ENCODE measurements at places on chromosomes 2 and 18. TPM values are rescaled to one million over a fixed set of nuclear protein-coding genes. Genes with fewer than 3 reads are reported as not detected.

- no peak for DNase-seq
- no peak overlapping the region for H3K4me3 ChIP-seq
- no peaks in the 10 kb centered on the region for H3K4me1 ChIP-seq
Measured at GRCh38 chr2:17059458-17059857, 393.8 kb upstream of the CYRIA start.

DNA sequence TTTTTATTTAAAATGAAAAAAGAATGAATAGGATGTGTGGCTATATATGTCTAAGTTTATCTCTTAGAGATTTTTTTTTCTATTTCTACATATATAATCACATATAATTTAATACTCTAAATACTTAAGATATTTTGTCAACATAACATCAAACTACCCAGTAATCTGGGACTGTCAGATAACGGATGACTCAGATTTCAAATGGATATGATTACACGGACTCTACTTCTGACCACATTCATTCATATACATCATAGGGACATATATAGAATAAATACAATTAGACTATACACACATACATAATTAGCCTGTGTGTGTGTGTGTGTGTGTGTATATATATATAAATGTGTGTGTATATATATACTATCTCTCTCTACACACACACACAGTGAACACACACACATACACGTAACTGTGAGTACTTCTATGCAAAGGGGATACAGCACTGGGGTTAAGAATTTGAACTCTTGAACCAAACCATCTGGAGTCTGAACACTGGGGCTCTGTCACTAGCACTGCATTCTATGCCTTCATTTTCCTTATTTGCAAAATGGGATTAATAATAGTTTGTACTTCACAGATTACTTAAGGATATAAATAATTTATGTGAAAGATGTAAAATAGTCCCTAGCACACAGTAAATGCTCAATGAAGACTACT is 59.5 kb downstream of the CHN1 start:
- no peak overlapping the region for H3K27ac ChIP-seq
- H3K4me3 ChIP-seq = no peak overlapping the region
- no peaks in the 10 kb centered on the region for H3K27me3 ChIP-seq
- DNase-seq = no peak
- H3K36me3 ChIP-seq = no peaks in the 10 kb centered on the region

- H3K27me3 ChIP-seq = no peaks in the 10 kb centered on the region
- H3K36me3 ChIP-seq = no peaks in the 10 kb centered on the region
- H3K4me1 ChIP-seq = peaks cover 81% of the 10 kb centered on the region
Measured at GRCh38 chr2:160402997-160403979, 90.3 kb downstream of the RBMS1 start.

DNA sequence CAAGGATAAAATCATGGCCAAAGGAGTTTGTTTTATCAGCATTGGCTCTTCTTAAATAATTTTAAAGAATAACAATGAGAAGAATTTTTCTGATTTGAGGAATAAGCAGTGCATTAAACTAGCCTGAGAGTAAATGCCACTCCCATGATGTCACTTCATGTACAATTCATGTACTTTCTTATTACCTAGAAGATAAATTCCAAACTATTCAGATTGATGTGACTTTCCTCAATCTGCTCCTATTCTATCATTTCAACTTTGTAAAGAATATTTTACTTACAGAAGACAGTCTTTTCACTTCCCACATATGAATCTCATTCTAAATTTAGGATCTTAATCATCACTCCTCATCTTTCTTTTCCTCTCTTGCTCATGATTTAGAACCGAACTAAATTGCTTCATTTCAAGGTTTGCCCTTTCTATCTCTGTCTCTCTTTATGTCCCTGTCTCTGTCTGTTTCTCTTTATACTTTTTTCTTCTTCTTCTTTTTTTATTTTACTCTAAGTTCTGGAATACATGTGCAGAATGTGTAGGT is 1142.0 kb upstream of the PIK3C3 start:
- no peaks in the 10 kb centered on the region for H3K27me3 ChIP-seq
- no peak overlapping the region for H3K27ac ChIP-seq
- no peak overlapping the region for H3K4me3 ChIP-seq
- no peaks in the 10 kb centered on the region for H3K36me3 ChIP-seq
- DNase-seq = no peak
- no peaks in the 10 kb centered on the region for H3K4me1 ChIP-seq

GRCh38 chr18:31647127-31647753 is 37.1 kb downstream of the B4GALT6 start:
- no peak for DNase-seq
- H3K27ac ChIP-seq = no peak overlapping the region
- H3K27me3 ChIP-seq = no peaks in the 10 kb centered on the region
- no peak overlapping the region for H3K4me3 ChIP-seq
- H3K36me3 ChIP-seq = no peaks in the 10 kb centered on the region

- no peak overlapping the region for H3K4me3 ChIP-seq
- H3K36me3 ChIP-seq = peaks cover 83% of the 10 kb centered on the region
- H3K4me1 ChIP-seq = peaks cover 5% of the 10 kb centered on the region
- no peaks in the 10 kb centered on the region for H3K27me3 ChIP-seq
Measured at GRCh38 chr2:238247841-238248453, 8.1 kb upstream of the HES6 start.

DNA sequence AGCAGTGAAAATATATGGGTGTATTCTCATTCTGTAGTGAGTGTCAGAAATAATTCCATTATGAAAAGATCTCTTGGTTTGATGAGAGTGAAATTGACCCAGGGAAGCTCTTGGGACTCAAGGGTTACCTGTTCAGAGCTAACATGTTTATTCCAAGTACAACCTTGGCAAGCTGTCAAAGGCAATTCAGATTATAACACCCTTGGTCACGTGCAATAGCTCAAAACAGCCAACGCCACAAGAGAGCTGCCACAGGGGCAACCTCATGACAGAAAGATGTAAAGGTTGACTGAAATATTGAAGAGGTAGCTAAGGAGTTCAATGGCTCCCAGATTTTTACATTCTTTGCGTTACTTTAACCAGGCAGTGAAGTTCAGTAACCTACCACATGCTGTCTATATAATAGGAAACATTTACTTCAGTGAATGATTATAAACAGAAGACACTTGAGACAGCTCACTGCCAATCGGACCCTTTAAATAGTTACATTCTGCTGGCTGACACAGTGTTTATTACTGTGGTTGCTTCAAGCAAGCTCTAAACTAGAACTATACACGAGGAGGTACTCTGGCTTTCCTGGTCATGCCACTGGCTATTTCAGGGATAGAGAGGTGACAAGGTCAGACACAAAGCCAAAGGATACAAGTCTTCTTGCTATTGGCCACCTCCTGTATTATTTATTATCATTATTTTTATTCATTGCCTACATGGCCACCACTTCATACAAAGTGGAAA is 187.3 kb downstream of the PID1 start:
- H3K4me3 ChIP-seq = no peak overlapping the region
- no peaks in the 10 kb centered on the region for H3K36me3 ChIP-seq
- DNase-seq = no peak

DNA sequence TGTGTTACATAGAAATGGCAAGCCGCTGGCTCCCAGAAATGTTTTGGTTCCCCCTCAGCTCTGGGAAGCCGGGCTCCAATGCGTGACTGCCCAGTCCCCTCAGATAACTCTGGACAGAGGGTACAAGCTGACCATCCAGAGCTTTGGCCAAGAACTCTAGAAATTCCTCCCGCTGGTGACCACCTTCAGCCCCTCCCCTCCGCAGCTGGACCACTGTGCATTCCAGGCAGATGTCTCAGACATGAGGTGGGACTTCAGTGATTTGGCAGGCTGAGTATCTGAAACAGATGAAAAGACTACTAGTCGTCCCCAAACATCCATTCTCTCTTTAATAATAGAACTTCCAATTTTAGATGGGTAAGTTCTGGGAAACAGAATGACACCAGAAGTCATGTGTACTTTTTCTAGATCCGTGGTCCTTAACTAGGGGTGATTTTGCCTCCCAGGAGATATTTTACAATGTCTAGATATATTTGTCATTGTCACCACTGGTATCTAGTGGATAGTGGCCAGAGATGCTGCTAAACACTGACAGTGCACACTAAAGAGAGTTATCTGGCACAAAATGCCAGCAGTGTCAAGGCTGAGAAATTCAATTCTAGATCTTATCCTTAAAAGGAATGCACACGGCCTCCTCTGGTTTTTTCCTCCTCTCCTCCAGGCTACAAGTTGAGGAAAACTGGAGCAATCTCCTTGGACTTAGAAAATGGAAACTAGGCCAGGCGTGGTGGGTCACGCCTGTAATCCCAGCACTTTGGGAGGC is 294.3 kb downstream of the SRBD1 start:
- H3K36me3 ChIP-seq = no peaks in the 10 kb centered on the region
- no peak for DNase-seq
- no peaks in the 10 kb centered on the region for H3K4me1 ChIP-seq
- H3K4me3 ChIP-seq = no peak overlapping the region
- H3K27me3 ChIP-seq = no peaks in the 10 kb centered on the region

GRCh38 chr2:232340171-232340935 is 38.2 kb upstream of the ALPP start:
- no peak overlapping the region for H3K27ac ChIP-seq
- H3K4me3 ChIP-seq = no peak overlapping the region
- no peaks in the 10 kb centered on the region for H3K36me3 ChIP-seq
- DNase-seq = peak; percentile 35
- no peaks in the 10 kb centered on the region for H3K27me3 ChIP-seq

GRCh38 chr2:20652141-20652540 is 1.2 kb upstream of the HS1BP3 start:
- peak; percentile 30 for DNase-seq
- H3K27me3 ChIP-seq = no peaks in the 10 kb centered on the region
- no peaks in the 10 kb centered on the region for H3K36me3 ChIP-seq
- no peak overlapping the region for H3K27ac ChIP-seq
- peaks cover 30% of the 10 kb centered on the region for H3K4me1 ChIP-seq

- no peak for DNase-seq
Measured at GRCh38 chr2:69989441-69990105, 28.1 kb upstream of the ASPRV1 start.

GALNT5 gene
- 33.9 TPM for total RNA-seq

MRO gene
- 0.44 TPM for total RNA-seq

FANCL gene
- 23.7 TPM for total RNA-seq

TLX2 gene
- total RNA-seq = not detected

IMPACT gene
- 25.6 TPM for total RNA-seq

CNDP1 gene
- total RNA-seq = not detected

GPAT2 gene
- 4.3 TPM for total RNA-seq

APOB gene
- 0.53 TPM for total RNA-seq

CENPA gene
- 1.7 TPM for total RNA-seq

IHH gene
- 0.71 TPM for total RNA-seq

ITGA4 gene
- 24.0 TPM for total RNA-seq

LAMA3 gene
- 89.1 TPM for total RNA-seq

PTPRM gene
- total RNA-seq = 85.2 TPM
